ENCODE measurements at places on chromosomes 1 and 21. TPM values are rescaled to one million over a fixed set of nuclear protein-coding genes. Genes with fewer than 3 reads are reported as not detected.

The NMNAT2 gene
- 41.5 TPM for total RNA-seq

DNA sequence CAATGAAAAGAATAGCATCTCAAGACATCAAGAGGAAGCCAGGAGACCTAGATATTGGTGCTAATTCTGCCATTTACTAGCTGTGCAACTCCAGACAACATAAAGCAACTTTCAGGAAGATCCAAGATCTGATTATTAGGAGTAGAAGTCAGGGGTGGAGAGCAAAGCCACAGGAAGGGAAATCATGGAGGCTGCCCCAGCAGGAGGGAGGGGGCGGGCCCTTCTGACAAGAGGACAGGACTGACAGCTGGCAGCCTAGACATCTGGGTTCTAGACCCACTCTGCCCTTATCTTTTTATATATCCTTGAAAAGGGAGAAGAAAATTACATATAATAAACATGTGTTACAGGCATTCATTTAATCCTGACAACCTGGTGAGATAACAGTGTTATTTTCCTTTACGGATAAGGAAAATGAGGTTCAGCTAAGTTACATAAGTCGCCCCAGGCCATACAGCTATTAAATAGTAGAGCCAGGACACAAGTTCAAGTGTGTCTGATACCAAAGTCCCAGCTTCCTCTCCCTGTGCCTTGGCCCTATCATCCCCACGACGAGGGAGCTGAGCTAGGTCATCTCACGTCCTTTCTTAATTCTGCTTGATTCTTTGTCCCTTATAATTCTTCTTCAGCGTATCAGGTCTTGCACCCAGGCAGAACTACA, 46.6 kb downstream of the ARHGEF11 start:
- no peak for ATAC-seq

The RGL1 gene
- 113 TPM for total RNA-seq

The B3GALT2 gene
- 5.8 TPM for total RNA-seq

- no peak for ATAC-seq
Observed at GRCh38 chr1:47590523-47591225, 152.8 kb downstream of the FOXD2 start.

DNA sequence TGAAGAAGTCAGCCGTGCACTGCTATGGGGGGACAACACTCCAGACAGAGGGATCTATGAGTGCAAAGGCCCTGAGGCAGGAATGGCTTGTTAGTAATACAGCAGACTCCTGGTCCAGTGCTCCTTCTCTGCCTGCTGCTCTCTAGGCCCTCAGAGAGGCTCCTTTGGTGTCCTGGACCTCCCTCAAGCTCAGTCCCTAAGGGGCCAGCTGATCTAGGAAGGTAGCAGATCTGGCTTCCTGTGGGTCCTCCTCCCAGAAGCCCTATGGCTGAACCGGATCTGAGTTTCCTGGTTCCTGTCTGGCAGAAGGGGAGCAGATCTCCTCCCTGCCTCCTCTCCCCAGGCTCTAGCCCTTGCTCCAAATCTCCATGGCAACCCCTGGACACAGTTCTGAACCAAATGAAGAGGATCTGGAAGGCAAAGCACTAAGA, at the start of gene LDLRAD2:
Gene LDLRAD2, plus strand, starts transcription at position 391 of the 431 bp plus-strand sequence. CDS start 187 bp downstream, outside the sequence.
- peak; percentile 21 for ATAC-seq

DNA sequence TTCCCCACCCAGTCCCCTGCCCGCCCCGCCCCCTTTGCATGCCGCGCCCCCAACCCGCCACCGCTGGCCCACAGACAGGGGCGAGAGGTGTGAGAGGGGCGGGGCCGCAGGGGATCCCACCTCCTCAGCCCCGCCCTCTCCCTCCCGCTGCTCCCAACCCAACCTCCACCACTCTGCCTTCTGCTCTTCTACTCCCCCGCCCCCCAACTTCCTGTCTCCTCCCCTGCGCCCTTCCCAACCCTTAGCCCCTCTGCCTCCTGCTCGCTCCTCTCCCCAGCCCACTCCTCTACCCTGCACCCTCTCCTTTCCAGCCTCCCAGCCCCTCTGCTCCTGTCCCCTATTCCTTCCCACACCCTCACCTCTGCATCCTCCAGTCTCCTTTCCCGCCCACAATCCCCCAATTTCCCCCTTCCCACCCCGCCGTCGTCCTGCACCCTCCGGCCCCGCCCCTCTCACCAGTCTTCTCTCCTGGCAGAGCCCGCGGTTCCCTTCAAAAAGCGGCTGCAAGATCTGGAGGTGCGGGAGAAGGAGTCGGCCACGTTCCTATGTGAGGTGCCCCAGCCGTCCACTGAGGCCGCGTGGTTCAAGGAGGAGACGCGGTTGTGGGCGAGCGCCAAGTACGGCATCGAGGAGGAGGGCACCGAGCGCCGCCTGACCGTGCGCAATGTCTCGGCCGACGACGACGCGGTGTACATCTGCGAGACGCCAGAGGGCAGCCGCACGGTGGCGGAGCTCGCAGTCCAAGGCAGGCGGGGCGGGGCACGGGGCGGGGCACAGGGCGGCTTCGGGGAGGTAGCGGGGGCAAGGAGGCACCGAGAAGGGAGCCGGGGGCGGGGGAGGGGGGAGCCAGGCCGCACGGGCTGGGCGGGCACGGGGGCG, 5.4 kb downstream of the OBSCN start:
- ATAC-seq, result peak; percentile 84

GRCh38 chr1:94590203-94591137, 48.9 kb upstream of the F3 start:
- ATAC-seq, result no peak

All from motor neuron (in vitro differentiated cells).